ENCODE measurements at places on chromosomes 7 and 10.

- DNase-seq = no peak
Measured at GRCh38 chr10:82762641-82763040, 887.6 kb downstream of the NRG3 start.

DNA sequence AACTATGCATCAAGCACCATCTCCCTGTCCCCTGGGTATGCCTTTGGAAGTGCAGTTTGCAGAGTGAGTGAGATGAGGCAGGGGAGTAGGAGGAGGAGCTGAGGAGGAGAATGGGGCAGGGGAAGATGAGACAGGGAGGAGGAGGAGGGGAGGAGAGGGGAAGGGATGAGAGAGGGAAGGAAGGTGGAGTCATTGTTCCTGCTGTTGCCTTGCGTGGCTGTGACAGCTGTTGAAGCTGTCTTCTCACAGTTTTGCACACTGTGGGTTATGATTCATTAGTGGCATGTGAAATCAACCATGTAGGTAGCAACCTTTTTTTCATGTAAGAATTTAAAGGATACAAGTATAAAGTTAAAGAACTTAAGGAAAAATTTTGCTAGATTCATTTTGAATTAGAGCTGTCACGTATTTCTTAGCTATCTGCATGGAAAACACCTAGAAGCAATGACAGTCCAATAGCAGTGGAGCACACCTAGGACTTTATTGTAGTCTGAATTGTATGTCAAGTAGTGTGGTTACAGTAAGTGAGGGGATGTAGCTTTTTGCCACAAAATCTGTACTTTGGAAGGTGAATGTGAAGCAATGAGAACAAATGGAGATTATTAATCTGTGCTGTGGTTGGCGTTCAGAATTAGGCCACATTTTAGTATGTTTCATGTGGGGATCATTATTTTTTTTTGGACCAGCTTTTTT is 21.7 kb downstream of the CCM2 start:
- DNase-seq = no peak

GRCh38 chr7:44220358-44221112 is 19.8 kb downstream of the YKT6 start:
- DNase-seq = no peak

- DNase-seq = no peak
Measured at GRCh38 chr7:130021105-130021834, 29.9 kb downstream of the ZC3HC1 start.

DNA sequence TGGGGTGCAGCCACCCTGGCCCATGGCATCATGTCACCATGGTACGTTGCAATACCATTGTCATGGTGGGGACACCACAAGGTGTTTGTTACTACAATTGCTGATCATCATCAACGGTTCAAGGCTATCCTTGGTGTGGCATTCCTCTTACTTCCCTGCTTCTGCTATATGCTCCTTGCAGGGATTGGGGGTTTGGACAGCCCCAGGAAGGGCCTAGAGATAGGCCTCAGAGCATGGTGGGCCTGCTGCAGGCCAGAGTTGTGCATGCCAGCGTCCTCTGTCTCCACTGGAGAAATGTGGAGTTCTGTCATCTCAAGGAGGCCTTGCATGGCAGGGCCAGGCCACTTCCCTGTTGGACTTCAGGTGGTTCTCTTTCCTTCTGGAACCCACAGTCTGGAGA is 234.6 kb upstream of the MKI67 start:
- no peak for DNase-seq

GRCh38 chr7:83697804-83698530 is 49.0 kb upstream of the SEMA3E start:
- DNase-seq = no peak

DNA sequence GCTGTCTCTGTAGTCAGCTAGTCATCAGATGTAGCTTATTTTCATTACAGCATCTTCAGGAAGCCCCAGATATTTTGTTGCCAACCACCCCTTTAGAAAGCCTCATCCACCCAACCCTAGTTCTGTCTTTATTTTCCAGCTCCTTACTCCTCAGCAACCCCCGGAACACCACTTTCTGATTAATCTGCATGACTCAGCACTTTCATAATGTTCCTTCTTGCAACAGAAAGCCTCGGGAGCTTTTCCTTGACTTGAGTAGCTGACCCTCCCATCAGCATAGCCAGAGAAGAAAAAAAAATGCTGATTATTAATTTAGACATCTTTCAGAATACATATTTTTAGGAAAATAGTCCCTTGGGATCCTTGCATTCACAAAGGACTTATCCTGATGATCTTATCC is 244.0 kb upstream of the CXCL12 start:
- no peak for DNase-seq

DNA sequence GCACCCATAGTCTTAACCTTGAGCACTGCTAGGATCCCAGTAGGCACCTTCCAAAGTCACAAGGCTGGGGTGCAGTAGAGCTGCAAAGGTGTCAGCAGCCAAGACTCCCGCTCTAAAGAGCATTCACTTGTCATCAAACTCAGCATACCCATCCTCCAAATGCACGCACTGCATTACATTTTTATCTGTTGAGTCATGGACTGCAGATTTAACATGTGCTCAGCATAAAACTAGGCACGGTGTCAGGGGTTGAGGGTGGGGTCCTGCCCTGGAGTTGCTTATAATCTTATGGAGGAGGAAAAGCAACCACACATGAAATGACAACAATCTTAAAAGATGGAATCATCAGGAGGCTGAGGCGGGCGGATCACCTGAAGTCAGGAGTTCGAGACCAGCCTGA is 102.6 kb downstream of the PARP12 start:
- DNase-seq = no peak

- DNase-seq = no peak
Measured at GRCh38 chr10:114166043-114166442, 8.0 kb downstream of the CCDC186 start.

DNA sequence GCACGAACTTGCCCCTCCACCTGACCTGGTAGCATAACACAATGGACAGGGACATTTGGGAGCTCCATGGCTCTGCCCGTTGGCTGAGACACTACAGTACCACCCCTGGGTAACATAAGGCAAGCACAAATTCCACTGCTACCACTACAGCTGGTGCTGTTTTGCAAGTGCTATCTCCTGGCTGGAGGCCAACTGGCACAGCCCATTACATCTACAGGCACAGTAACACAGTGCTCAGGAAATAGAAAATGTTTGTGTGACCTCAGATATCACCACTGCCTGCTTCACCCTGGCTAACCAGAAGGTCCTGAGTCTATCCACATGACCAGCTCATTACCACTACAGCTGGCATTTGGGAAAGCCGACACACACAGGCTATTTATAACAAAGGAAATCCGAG is 631.1 kb upstream of the MBL2 start:
- DNase-seq = peak; percentile 50

GRCh38 chr10:65419629-65420028 is 1506.2 kb upstream of the LRRTM3 start:
- no peak for DNase-seq

DNA sequence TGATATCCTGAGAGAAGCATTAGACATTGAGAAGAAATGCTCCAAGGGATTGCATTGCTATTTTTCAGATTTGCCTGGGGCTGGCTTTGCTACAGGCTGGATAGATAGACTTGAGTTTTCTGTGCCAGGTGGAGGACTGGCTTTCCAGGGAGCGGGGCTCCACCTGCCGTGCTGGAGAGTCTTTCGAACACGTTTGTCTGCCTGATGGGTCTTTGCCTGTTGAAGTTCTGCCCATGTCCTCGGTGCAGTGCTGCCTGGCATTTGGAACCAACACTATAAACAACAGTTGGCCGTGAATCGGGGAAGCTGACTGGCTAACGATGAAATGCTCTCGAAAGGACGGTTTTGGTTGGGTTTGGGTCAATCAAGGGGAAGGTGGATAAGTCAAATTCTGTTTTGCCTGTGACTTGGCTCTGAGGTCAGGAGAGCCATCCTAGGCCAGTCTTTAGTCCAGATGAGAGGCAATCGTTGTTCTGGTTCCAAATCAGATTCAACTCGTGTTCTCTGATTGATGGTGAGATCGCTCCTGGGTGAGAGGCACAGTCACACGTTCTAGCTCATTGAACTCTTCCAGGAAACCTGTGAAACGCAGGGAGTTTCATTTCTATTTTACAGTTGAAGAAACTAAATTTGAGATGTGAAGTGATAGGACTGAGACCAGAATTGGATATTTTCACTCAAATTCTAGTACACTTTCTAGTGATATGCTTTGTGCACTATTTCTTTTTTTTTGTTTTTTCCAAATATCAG is 599.0 kb downstream of the TYW1 start:
- DNase-seq = no peak

DNA sequence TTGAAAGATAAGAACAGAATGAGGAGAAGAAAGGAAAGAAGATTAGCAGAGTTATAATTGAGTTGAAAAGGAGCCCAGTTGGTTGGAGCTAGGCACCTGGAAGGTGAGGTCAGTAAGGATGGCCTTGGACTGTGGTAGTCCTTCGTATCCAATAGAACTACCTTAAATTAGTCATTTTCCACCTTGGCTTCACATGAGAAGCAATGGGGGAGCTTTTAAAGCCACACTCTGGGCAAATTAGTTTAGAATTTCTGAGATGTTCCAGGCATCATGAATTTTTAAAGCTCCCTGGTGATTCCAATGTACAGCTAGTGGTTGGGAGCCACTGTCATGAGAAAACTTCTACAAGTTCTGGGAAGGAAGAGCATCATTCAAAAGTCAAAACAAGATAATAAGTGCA is 27.3 kb upstream of the CYP3A5 start:
- no peak for DNase-seq

DNA sequence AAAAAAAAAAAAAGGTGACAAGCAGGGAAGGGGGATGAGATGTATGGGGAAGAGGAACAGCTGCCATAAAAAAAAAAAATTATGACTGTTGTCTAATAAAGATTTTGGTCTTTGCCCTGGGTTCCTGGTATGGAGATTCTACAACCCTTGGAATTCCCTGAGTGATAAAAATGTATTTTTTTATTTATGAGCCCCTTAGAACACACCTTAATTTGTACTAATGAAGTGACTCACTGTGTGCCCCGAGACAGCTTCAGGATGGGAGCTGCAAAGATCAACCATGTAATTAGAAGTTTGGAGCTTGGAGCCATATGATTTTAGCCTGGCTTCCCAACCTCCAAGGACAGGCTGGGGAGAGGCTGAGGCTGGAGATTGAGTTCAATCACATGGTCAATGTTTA is 69.7 kb downstream of the NHLRC2 start:
- DNase-seq = no peak

GRCh38 chr7:71974611-71975010 is 437.5 kb downstream of the CALN1 start:
- no peak for DNase-seq

DNA sequence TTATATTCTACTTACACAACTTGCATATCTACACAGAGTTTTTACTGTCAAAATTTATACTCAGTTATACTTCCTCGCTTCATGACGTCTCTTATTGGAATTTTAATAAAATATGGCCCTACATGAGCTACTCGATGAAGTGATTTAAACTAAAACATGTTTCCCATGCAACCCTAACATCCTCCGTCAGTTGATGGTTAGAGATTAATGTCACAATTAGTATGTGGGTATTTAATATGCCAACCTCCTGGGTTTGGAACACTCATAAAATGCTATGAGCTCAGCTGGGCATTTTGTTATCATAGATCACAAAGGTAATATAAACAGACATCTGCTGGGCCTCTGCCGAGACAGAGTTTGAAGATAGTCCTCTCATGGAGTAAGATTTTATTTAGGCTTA is 66.5 kb downstream of the GNAT3 start:
- no peak for DNase-seq

DNA sequence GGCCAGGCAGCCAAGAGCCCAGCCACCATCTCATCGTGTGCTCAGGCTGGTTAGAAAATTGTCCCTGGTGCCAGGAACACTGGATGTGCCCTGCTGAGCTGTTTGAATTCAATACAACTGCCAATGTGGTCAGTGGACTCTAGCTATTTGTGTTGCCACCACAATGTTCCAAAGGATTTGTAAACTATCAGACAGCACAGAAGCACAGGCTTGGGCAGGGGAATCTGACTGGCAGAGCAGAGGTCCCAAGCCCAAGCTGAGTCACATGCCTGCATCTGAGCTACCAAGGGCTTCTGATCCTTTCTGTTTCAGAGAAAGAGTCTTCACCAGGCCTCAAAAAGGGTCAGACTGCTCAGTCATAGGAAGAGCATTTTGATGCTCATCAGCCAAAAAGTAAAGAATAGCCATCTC is 232.1 kb upstream of the SEMA3C start:
- DNase-seq = no peak

DNA sequence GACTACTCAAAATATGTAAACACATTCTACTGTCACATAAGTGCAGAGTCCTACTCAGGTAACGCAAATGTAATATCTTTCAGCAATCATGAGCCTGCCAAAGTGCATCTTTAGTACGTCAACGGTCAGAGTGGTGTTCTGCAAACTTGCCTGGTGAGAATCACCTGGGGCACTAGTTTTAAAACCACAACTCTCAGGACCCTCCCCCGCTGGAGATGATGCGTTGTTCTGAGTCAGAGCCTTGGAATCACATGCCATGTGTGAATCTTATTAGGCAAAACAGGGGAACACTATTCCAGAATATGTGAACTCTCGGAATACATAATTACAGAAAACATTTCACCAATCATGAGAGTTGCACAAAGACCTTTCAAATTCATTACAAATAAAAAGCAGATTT is 115.7 kb downstream of the TPK1 start:
- DNase-seq = no peak

DNA sequence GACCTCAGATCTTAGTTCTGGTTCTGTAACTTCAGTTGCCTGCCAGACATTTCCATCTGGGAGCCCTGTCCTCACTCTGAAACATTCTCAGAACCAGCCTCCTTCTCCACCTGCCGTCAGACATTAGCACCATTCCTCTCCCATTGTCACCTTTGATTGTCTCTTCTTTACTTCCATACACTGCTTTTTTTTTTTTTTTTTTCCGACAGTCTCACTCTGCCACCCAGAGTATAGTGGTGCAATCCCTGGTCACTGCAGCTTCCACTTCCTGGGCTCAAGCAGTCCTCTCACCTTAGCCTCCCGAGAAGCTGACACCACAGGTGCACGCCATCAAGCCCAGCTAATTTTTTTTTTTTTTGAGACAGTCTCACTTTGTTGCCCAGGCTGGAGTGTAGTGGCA is 21.1 kb upstream of the HIPK2 start:
- peak; percentile 41 for DNase-seq

DNA sequence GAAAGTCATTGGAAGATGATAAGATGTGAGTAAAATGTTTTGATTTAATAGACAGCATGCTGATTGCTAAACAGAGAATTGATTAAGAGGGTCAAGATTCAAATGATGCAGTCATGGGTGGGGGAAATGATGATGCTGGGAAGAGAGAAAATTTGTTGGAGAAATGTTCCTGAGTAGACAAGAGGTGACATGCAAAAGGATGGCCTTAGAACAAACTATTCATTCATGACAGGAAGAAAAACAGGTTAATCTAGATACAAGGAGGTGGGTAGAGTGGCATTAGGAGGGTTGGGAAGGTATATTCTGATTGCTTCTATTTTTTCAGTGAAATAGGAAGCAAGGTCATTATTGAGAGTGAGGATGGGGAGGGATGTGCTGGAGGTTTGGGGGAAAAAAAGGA is 146.7 kb downstream of the SEM1 start:
- no peak for DNase-seq

GRCh38 chr10:79407811-79408795 is 37.3 kb downstream of the ZCCHC24 start:
- no peak for DNase-seq

- DNase-seq = no peak
Measured at GRCh38 chr7:158063850-158064610, 523.6 kb downstream of the PTPRN2 start.

GRCh38 chr7:33237036-33237435 is 107.7 kb downstream of the BBS9 start:
- no peak for DNase-seq
